Stimulated activated naive CD4-positive, alpha-beta T cell (primary cell): ENCODE measurements at places on chromosomes 7 and 10.
A peak's percentile ranks its signal among the peaks of the same experiment; 100 is the strongest.

GRCh38 chr7:71442492-71443190 is 310.7 kb downstream of the GALNT17 start:
- no peak for DNase-seq

GRCh38 chr7:50303335-50304128 is 984 bp upstream of the IKZF1 start:
- DNase-seq = peak; percentile 22

DNA sequence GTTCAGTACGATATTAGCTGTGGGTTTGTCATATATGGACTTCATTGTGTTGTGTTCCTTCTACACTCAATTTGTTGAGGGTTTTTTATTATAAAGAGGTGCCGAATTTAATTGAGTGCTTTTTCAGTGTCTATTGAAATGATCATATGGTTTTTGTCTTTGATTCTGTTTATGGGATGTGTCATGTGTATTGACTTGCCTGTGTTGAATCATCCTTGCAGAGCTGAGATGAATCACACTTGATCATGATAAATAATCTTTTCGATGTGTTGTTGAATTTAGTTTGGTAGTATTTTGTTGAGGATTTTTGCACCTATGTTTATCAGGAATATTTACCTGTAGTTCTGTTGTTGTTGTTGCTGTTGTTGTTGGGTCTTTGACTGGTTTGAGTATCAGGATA is 39.8 kb downstream of the ATOH7 start:
- no peak for DNase-seq

DNA sequence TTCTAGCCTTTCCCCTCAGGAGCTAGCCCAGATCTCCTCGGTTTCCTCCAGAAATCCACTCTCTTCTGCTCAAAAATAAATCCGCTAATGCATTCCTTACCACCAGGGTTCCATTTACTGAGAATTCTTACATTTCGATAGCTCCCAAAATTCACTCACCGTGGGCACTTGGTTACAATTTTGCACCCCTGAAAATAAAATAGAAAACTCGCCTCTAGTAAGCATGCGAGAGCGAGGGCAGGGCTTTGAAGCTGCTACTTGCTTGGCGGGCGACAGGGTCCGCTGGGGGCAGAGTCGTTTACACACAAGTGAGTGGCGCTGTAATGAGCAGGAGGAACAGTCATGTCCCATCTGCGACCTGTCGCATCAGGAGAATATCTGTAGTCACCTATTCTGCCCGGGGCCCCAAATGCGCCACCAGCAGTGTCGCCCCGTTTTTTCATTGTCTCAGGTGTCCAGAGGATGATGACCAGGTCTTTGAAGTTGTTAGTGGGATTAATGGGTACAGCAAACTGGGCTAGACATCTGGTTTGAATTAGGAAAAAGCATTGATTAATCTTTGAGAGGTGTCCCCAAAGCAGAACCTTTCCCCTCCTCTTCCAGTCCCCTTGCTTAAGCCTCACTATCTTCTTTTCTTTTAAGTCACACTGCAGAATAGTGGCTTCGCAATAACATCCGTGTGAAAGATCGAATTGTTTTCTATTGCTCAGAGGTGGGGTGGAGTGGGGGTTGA is 1.2 kb upstream of the MEOX2 start:
- no peak for DNase-seq

- DNase-seq = no peak
Measured at GRCh38 chr10:92238586-92239098, 52.2 kb downstream of the CPEB3 start.

DNA sequence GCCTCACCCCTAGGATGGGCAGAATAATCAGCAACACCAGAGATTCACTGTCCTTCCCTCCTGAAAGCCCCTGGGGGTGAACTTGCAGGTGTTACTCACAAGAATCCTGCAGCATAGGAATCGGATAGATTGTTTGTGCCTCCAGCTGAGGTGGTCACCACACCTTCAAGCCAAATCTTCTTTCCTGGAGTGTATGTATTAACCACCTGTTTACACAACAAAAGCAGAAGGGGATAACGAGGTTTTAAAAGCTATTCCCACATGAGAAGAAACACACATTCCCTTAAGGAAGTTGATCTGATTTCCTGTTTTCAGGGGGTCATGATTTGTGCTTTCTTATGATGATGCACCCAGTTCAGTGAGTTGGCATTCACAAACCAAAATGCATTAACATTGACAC is 173.8 kb upstream of the HPS1 start:
- DNase-seq = no peak

- no peak for DNase-seq
Measured at GRCh38 chr10:96973809-96974747, 142.0 kb downstream of the LCOR start.

- no peak for DNase-seq
Measured at GRCh38 chr10:110110338-110110737, 97.1 kb upstream of the MXI1 start.

- no peak for DNase-seq
Measured at GRCh38 chr10:75765789-75766096, 334.3 kb downstream of the LRMDA start.

GRCh38 chr7:35463751-35464150 is 209.9 kb upstream of the TBX20 start:
- no peak for DNase-seq

GRCh38 chr10:4448030-4448429 is 378.0 kb upstream of the AKR1E2 start:
- no peak for DNase-seq

GRCh38 chr10:96683710-96684109 is 36.6 kb downstream of the PIK3AP1 start:
- DNase-seq = no peak

- no peak for DNase-seq
Measured at GRCh38 chr10:108375691-108376090, 1211.2 kb upstream of the SORCS1 start.

DNA sequence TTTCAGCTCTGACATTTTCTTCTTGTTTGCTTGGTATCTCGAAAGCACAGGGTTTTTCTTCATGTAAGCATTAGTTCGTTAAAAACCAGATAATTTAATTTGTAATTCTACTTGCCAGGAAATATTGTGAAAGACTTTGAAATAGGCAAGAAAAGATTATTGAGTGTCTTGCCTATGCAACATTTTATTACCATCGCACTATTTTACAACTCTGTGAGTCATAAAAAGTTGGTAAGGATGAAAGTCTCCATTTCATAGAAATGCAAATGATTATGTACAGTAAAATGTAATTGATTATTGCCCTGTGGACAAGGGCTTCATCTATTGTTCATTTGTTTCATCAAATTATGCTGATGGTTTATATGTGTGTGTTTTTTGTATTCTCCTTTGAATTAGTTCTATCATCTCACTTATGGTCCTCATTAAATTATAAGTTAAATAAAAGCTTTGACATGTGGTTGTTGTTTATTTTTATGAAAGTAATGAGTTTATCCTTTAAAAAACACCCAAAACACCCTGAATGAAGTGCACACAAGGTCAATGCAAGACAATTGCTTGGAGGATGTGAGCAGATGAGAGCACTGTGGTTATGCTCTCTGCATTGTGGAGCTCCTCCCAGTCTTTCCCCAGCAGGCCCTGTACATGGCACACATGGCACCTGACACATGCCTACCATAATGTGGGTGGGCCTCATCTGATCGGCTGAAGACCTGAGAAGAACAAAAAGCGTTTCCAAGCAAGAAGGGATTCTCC is 230.8 kb downstream of the CXCL12 start:
- no peak for DNase-seq

GRCh38 chr7:71311576-71311975 is 179.6 kb downstream of the GALNT17 start:
- DNase-seq = no peak

DNA sequence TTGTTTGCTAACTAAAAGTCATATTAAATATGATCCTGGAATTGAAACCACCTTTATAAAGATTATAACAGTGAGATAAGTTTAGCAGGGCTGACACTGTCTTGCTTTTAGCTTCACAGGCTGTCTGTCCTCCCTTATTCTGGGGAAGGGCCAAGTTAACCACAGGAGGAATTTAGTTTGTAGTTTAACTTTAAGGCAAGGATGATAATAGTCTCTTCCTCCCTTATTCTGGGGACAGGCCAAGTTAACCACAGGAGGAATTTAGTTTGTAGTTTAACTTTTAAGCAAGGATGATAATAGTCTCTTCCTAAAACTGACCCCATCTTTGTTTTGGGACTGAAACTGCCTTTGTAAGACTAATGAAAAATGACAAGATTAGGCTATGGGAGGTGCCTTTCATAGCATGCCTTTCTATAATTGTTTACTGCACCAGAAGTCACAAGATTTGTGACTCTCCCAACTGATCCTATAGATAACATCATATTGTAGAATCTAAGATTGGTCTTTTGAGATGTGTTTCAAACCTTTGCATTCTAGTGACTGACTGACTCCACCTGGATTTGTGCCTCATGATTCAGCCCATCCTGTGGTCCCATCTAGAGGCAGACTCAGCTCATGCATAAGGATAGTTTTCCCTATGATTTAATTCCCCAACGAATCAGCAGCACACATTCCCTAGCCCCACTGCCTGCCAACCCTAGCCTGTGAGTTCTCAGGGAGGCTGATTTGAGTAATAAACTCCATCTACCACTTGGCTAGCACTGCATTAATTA is 212.0 kb downstream of the MAGI2 start:
- no peak for DNase-seq

- no peak for DNase-seq
Measured at GRCh38 chr7:107503687-107504086, 33.8 kb downstream of the GPR22 start.

DNA sequence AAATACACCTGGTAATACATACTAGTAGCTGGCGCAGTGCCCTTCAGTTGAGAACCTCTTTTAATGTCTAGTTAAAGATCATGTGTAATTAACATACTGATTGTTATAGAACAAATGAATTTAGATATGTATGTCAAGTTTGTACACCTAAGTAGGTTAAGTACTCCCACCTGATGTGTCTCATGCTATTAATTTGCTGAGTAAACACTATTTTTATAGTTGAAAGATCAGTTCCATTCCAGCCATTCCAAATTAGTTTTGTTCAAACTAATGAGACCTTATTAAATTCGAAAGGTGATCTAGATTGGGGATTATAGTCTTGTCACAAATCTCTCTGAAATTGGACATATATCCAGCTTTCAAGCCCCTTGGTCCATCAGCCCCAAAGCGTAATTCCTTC is 710.0 kb downstream of the LRMDA start:
- no peak for DNase-seq

DNA sequence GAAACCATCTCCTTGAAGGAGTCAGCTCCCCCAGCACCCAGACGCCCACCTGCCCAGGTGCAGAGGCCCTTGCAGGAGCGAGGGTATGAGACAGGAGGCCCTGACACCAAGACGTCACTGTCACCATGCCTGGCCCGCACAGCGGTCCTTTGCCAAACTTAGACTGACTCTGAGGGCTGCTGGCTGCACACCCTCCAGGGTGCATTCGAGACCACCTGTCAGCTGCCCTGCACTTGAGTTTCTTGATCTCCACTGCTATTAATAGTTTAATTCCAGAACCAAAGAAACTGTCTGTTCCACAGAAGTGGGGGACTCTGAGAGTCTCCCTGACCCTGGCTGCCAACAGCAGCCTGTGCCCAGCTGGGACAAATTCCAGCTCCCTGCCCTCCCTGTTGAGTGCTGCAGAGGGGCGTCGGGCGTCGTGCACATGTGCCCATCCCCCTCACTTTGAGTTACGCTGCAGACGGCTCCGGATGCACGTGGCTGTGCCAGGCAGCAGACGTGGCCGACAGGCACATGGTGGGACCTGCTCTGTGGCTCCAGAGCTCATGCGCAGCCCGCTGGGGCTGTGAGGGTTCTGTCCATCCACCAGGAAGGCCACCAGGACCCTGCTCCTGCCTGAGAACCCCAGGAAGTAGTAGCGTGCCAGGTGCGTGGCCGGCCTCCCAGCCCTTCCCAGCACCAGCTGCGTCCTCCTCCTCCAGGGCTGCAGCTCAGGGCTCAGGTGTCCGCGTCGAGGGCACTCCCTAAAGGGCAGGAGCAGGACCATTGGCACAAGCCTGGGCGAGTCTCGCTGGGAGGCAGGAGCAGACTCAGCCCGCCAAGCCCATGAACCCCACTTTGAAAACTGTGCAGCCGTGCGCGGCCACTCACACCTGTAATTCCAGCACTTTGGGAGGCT is 24.8 kb downstream of the ELFN1 start:
- DNase-seq = no peak

GRCh38 chr7:99112097-99112496 is 31.8 kb downstream of the SMURF1 start:
- peak; percentile 19 for DNase-seq

DNA sequence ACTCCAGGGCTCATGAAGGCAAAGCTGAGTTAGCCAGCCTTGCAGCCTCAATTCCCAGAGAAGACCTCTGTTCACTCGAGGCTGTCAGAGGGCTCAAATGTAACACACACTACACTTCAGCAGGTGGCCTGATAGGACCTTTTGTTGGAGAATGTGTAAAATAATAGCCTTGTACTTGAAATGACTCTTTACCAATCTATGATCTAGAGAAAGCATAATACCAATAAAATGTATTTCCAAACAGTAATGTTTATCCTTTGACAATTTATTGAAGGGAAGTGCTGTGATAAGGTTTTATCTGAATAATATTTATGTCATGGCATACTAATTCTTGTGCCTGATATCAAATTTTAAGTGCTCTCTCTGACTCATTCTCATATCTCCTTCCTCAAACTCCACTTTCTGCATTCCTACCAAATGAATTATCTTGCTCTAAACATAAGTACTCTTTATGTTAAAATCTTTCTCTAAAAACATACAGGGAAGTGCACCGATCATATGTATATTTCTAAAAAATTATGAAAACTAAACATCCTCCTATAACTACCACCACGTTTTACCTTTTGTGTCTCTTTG is 20.9 kb downstream of the CYP3A7 start:
- no peak for DNase-seq

DNA sequence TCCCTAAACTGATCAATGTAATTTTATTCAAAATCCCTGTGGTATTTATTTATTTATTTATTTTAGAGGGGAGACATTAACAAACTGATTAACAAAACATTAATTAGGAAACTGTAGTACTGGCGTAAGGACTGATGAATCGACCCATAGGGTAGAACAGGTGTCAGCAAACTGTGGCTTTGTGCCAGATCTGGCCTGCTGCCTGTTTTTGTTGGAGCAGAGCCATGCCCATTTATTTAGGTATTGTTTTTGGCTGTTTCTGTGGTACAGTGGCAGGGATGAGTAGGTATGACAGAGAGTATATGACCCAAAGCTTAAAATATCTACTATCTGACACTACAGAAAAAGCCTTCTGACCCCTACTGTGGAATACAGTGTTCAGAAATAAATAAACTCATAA is 332.5 kb upstream of the ETV1 start:
- no peak for DNase-seq

- DNase-seq = no peak
Measured at GRCh38 chr10:129098517-129098916, 368.5 kb upstream of the MGMT start.

- DNase-seq = no peak
Measured at GRCh38 chr7:32264702-32265284, 194.6 kb upstream of the PDE1C start.

- DNase-seq = peak; percentile 8
Measured at GRCh38 chr7:140726281-140726680, 29.8 kb downstream of the NDUFB2 start.

DNA sequence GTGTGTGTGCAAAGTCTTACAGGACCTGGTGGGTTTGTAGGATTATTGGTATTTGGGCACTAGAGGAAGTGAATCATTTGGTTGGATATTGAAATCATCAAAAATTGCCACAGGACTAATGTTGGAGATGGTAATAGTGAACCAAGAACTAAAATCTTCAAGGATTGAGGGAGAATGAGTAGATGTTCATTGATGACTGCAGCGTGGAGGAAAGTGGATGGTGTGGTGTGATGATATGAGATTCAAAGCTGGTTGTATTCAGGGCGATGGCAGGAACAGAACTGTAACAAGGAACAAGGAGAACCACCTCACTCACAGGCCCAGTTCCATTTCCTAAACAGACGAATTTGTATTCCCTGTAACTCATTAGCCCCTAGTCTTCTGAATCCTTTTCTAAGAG is 90.3 kb downstream of the TRIM24 start:
- DNase-seq = no peak
